ENCODE measurements at places on chromosomes 5 and 9.

GRCh38 chr5:149679876-149680809, 50.0 kb upstream of the PPARGC1B start:
- no peak for DNase-seq

- DNase-seq, result no peak
These were observed 60.1 kb downstream of the PTPDC1 start for GRCh38 chr9:94144394-94144793.

- DNase-seq, result peak; percentile 90
These were observed 201.7 kb upstream of the OTULINL start for GRCh38 chr5:14379739-14380497.

DNA sequence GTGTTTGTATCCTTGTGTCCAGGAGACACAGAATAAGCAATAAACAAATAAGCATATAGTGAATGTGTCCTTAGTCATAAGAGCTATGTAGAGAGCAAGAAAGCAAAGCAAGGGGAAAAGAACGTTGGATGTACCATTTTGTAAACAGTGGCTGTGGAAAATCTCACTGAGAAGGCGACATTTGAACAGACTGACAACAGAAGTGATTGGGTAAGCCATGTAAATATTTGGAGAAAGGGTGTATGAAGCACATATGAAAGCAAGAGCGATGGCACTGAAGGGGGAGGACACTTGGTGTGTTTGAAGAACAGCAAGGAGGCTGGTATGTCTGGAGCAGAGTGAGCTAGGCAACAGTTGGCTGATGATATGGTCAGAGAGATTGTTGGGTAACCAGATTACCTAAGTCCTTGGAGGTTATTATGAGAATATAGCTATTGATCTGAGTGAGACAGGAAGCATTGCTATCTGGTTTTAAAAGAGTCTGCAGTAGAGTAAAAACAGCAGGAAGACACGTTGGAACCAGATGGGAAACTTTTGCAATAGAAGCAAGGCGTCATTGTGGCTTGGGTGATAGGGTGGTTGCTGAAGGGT, 115.5 kb upstream of the IL7R start:
- DNase-seq, result no peak

DNA sequence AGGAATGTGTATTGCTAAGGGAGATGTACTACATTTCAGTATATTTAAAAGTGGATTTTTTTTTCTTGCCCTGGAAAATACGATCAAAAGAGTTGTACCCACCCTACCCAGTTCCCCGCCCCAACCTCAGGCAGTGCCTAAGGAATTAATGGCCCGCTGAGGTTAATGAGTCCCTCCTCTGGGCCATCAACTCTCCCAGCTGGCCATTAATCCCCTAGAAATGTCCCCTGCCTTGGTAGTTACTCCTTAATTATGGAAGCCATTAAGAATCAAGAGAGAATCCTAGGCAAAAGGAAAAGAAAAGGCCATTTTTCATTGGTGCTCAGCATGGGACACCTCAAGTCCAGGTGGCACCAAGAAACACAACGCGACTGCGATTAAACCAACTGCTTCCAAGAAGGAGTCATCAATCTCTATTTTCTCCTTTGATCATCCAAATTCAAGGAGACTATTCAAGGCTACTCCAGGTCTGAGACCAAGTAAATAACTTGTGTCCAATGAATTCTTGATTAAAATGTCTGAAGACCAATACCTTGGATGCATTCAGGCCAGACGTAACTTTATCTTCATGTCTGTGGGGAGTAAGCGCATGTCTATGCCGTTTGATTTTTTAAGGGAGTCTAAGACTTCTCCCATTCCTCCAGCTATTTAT, 1962.2 kb upstream of the WWC1 start:
- DNase-seq, result no peak

GRCh38 chr5:2280318-2280717, 397.6 kb upstream of the IRX4 start:
- no peak for DNase-seq

DNA sequence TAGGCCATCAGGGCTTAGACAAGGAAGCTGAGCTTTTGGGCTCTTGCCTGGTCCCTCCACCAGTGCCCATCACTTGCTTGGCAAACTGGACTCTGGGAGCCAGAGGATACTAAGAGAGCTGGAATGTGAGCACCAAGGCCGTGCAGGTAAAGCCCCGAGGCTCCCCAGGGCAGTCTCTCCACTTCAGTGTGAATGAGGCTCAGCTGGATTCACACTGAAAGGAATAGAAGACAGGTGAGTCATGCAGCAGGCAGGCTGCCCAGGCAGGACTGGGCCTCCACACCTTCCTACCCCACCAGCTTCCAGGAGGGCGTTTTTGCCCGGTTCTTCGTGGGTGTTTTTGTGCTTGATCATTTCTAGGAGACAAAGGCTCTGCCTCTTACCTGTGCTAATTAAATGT, 7.3 kb upstream of the CTSV start:
- peak; percentile 66 for DNase-seq

DNA sequence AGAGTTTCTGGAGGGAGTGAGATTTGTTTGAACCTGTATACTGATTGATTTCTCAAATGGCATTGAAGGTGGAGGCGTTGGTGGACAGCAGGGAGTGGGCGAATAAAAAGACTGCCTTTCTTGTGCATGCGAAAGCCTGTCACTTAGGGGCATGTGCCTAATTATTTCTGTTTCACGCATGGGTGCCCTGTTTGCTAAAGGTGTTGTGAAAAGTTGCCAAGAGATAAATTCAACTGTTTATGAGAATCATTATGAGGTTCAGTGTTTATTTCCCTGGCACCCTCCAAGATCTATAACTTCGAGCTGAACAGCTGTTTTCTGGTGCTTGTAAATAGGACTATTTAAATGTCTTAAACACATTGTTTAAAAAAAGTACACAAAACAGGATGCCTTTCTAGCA, 67.4 kb upstream of the DMRTA1 start:
- DNase-seq, result no peak

DNA sequence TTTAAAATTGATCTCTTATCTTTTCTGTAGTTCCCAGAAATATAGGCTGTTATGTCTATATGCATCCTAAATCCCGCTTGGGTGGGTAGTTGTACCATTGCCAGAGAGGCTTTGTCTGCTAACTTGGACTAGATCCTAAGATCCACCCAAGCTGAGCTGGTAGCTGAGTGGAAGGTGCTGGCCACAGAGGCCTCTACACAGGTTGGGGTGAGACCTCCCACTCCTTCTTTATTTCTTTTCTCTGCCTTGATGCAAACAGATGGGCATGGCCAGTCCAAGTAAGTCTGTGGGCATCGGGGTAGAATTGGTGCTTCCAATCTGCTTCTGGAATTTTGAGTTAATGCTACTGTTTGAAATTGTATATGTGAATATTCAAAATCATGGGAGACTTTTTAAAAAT, 14.4 kb upstream of the GADD45G start:
- DNase-seq, result no peak

GRCh38 chr5:14581891-14582796, 552 bp downstream of the OTULINL start:
- DNase-seq, result peak; percentile 85

GRCh38 chr5:10709409-10709808, 51.6 kb downstream of the DAP start:
- DNase-seq, result no peak

GRCh38 chr9:127754099-127755060, 19.3 kb upstream of the TOR2A start:
- DNase-seq, result no peak

GRCh38 chr9:124747065-124747464, 24.0 kb downstream of the NR6A1 start:
- DNase-seq, result no peak

GRCh38 chr9:21833090-21833801, 30.8 kb downstream of the MTAP start:
- no peak for DNase-seq

GRCh38 chr9:6078382-6079105, 63.1 kb upstream of the RANBP6 start:
- DNase-seq, result no peak

DNA sequence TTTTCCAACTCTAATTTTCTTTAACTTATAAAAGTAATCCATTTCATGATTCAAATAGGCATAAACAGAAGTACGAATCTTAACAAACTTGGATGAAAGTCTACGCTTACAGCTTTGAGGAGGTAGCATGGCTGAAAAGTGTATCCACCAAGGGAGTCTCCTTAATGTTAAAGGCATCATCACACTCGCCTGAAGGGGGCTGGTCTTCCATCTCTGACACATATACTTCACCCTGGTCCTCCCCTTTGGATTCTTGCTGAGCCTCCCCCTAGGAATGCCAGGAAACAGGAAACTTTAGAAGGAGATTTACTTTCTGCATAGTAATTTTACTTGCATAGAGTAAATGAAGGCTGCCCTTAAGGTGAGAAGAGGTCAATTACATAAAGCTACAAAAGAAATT, 10.3 kb upstream of the NME5 start:
- no peak for DNase-seq

DNA sequence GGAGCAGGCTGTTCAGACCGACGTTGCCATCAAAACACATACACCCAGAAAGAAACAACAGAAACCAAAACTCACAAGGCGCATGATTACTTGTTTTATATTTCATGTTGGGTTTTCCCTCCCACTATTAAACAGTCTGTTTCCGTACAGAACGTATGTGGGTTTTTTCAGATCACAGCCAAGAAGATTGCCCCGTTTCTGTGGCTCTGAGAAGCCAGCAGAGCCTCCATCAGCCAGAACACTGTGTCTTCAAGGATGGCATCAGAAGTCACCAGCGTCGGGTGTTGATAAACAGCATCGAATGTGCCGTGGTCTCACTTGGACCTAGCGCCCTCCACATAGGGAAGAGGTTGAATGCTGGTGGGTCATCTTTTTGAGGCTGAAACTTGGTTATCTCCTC, 42.8 kb downstream of the FAM78A start:
- no peak for DNase-seq

- no peak for DNase-seq
These were observed 68.5 kb downstream of the TMC1 start for GRCh38 chr9:72589667-72590521.

DNA sequence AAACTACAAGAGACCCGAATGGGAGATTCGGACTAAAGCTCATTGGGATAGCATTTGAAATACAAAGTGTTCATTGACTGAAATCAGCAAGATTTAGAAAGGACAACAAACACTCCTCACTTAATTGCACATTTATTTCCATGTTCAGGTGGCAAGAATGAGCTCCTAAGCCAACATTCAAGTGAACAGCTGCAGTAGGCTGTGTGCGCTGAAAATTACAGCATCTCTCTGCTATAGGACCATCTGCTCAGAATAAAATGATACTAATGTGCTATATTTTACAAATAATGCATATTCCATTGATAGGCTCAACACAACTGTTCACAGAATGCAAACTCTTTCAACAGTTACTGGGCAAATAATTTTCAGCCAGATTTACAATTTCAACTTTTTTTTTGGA, 61.8 kb downstream of the ELAVL2 start:
- DNase-seq, result no peak

GRCh38 chr5:67799732-67800234, 415.8 kb upstream of the PIK3R1 start:
- DNase-seq, result no peak

DNA sequence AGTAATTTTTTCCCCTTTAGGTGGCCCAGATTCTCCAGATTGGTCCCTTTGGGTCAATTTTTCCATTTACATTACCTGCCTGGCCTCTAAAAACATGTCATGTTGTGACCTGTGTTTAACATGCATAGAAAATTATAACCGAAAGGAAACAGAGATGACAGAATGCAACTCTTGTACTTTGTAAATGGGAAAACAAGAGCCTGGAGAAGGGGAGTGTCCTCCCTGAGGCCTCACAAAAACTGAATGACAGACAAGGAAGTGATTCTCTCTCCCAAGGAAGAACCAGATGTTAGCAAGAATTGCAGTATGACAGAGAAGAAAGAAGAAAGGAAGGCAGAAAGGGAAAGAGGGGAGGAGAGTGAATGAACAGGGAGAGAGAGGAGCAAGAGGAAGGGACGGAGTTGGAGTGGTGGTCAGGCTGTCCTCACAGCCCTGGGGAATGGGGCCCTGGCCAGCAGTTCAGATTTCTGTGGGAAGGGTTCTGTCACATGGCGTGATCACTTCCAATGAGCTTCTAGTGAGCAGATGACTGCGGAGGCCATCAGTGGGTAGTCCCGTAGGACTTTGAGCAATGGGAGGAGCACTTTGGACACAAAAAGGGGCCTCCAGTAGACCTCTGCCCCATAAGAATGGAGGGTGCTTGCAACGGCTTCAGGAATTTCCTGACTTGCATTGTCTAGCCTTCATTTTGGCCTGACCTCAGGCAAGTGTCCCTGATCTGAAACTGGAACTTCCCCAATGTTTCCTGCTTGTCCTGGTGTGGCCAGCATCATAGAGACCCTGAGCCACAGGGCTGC, 31.6 kb downstream of the ABLIM3 start:
- no peak for DNase-seq

GRCh38 chr9:89723469-89724100, 118.8 kb downstream of the GADD45G start:
- DNase-seq, result no peak

- DNase-seq, result no peak
These were observed 30.2 kb upstream of the SLC9A3 start for GRCh38 chr5:554284-554988.

- no peak for DNase-seq
These were observed 281.9 kb downstream of the DNAH5 start for GRCh38 chr5:13662626-13663025.

- DNase-seq, result no peak
These were observed 45.5 kb downstream of the GALNT10 start for GRCh38 chr5:154236011-154236410.

- no peak for DNase-seq
These were observed 40.9 kb downstream of the C5orf15 start for GRCh38 chr5:133927300-133928180.

- DNase-seq, result no peak
These were observed 161.6 kb upstream of the FBXL17 start for GRCh38 chr5:108543486-108543885.

DNA sequence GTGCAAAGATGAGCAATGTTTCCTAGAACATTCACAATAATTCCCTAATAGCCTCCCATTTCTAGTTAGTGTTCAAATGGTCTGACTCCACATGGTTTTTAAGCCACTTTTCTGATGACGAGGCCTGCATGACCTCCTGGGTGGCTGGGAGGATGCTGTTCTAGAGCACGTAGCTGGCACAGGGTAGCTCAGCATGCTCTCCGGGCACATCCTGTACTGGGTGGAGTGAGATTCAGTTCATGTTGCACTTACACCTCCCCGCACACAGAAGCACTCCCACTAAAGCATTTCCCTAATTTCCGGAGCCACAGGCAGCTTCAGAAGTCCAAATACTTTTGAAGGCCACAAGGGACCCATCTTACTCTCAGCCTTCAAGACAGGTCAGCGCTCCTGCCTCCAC, 159.8 kb upstream of the LHFPL2 start:
- DNase-seq, result no peak

- no peak for DNase-seq
These were observed 68.7 kb downstream of the RAPGEF1 start for GRCh38 chr9:131671133-131671520.
